GM23338 (cell line): ENCODE measurements at places on chromosomes 11 and 22.

DNA sequence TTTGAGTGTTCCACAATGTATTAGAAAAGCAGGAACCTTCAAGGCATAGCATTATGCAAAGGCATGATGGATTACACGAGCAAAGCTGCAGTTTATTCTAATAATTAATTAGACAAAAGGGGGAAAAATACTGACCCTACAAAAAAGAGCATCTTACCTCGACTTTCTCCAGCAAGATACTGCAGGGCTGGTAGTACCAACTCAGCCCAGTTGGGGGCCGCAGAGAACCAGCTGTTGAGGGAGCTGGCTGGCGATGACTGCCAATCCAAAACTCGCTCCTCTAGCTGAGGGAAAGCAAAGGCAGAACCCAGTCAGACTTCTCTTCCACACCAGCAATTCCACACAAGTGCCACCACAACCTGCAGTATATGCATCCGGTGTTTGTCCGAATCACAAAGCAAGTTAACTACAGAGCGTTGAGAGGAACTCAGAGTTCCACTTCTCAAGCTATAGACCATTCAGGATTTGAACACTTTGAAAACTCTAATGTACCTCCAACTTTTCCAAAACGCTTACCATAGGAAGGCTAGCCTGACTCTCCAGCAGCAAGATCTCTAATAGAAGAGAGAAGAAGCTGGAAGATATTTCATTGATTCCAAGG lies 13.7 kb downstream of the NFRKB start:
- peak; percentile 75 for DNase-seq

DNA sequence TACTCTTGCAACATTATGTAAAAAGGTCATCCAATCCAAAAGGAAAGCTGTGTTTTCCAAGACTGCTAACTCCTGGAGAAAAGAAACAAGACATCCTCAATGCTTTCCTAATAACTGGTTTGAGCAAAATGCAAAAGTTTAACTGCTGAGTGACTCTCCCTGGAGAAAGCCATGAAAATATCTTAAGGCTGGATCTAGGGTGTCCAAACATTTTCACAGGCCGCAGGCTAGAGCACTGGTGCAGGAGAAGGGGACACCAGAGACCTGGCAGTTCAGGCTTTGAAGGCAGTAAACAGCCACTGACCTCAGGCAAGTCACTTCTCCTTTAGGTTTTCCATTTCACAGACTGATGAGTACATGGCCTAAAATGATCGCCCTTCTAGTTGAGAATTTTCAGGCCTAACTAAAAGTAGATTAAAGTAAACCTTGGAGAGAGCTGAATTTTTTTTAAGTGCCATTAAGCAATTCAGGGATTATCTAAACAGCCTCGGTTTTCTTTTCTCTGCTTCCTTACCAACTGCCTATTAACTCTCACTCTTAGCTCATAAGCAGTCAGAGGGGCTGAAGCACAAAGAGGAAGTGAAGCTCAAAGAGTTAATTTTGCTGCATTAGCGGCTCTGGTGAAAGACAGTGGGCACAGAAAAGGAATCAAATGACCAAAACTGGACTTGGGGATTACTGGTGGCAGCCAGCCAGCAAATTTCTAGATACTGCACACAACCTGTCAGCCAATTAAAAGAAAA lies 2.3 kb downstream of the CHKA start:
- DNase-seq: no peak

DNA sequence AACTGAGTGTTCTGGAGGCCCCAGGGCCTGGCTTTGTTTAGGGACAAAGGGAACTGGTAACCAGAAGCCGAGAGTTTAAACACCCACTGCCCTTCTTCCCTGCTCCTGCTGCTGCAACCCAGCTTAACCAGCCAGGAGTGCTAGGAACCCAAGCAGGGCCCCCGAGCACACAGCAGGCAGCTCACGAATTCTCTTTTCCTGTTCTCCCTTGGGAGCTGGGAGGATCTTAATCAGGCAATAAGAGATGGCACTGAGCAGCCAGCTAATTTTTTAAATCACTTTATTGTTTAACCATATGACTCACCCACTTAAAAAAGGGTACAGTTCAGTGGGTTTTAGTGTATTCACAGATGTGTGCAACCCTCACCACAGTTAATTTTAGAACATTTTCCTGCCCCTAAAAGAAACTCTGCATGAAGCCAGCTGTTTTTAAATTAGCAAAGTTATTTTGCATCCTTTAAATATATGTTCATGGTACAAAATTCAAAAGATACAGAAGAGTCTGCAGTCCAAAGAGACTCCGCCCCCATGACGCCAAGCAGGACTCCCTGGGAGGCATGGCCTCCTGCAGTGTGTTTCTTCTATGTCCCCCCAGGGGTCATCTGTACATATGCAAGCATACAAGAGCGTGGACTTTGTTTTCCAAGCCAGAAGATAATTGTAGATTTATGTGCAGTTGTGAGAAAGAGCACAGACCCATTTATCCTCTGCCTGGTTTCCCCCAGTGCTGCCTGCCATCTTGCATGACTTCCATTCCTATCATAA lies 18.9 kb upstream of the PPP6R3 start:
- DNase-seq: no peak

DNA sequence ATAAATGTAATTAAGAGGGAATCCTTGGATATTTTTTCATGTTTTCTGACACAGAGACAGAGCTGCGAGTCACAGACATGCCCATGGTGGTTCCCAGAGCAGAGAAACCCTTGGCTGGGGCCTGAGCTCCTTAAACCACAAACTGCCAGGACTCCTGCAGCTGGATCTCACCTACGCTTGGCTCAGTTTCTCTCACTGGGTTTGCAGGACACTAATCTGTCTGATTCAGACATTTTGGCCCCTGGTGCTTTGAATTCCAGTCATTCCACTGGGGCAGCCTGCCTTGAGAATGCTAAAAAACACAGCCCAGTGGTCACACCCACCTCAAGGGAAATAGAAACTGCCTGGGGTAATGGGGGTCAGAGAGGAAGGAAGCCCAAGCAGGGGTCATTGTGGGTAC lies 122.6 kb downstream of the CCDC81 start:
- no peak for DNase-seq

DNA sequence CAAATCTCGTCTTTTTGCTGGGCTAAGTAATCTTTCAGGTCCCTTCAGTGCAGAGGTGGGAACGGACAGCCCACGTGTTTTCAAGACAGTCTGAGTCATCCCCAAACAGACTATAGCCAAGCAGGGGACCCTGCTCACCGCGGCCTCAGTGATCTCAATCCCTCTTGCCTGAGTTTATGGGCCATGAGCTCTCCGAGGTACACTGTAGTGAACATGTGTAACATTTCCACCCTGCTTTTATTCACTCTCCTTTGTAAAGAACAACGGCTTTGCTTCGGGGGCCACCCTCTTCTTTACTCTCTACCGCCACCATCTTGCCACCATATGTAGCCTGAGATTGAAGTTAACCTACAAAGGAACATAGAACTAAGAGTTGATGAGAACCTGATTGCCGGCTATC lies 11.5 kb upstream of the KCTD14 start:
- DNase-seq: peak; percentile 51
